ENCODE measurements at places on chromosomes 2 and 18. TPM values are rescaled to one million over a fixed set of nuclear protein-coding genes. Genes with fewer than 3 reads are reported as not detected.

COL3A1 gene
- 23.7 TPM for total RNA-seq

DNA sequence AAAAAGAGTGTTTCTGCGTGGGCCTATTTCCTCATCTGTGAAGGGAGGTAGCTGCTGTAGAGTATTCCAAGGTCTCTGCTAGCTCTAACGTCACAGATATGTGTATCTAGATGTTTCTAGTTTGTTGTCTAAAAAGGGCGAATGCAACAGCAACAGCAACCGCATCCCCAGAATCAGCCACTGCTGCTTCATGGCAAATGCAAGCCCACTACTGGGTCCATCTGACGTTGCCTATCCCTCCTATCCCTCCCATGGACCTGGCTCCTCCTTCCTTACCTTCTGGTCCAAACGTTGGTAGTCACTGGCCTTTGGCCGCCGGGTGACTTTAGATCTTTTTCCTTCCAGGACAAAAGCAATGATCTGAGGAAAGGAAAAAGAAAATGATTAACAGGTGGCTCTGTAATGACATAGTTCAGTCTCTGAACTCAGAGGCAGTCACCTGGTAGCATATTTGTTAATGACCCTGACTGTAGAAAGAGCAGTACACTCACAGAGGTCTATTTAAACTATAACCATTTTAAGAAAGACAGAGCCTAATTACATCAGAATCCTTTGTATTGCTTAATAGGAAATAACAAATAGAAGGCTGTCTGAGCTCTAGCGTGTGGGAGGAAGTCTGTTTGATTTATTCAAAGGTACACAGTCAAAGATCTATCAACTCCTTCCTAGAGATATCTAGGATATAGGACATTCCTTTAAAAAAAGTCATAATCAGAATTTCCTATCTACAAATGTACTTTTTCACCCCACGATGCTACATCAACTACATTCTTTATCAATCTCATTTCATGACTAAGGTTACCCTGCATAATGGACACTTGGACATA lies 2.9 kb downstream of the TGOLN2 start:
- no peak for DNase-seq

DNA sequence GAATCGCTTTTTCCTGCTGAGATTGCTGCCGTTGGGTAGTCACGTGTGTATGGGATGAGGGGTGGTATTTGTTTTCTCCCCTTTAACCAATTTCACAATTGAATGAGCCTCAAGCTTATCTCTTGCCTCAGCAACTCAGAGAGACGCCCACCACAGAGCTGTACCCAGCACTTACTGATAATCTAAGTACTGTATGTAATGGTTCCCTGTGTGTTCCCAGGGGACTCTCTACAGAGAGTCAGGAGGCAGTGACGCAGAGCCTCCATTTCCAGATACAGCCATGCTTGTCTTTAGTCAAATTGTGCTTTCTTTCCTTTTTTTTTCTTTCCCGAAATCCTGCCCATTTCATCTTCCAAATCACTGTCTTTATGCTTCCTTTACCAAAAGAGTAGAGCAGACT lies 1102.1 kb upstream of the KLHL29 start:
- DNase-seq, result peak; percentile 43

- DNase-seq, result no peak
Observed at GRCh38 chr2:138201286-138201685, 237.0 kb downstream of the HNMT start.
